WERI-Rb-1 (cell line): ENCODE measurements at places on chromosomes 4 and X.

- DNase-seq: no peak
Observed at GRCh38 chr4:19259920-19260319, 991.8 kb upstream of the SLIT2 start.

GRCh38 chrX:20244931-20245330, 21.8 kb downstream of the RPS6KA3 start:
- DNase-seq: no peak

- DNase-seq: no peak
Observed at GRCh38 chr4:152064753-152065152, 303.9 kb upstream of the GATB start.

DNA sequence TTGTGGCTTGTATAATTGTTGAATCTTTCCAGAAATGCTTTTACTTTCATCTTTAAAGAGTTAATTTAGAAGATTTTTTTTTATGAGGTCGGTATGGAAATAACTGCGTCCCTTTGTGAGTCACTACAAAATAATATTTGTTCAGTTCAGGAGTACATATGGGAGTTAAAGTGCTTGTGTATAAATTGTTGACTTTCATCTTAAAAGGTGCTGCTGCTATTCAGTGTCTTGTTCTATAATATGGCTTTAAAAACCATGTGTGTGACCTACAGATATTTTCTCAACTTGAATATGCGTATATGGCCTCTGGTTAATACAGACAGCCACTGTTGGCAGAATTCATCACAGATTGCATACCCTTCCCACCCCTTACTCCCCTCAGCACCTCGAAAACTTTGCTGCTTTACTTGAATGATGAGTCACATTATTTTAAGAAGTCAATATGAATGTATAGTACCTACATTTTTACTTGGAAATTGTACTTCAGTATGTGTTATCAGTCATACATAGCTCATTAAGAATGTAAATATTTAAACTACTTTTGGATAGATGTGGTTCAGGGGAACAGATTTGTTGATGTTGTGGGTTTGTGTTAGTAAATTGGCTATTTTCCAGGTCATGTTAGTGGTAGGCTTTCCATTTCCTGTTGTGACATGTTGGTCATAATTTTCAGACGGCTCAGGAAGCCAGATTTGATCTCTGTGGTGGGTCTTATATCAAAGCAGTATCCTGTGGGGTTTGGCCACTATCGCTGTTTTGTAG, 1.5 kb downstream of the CLCN3 start:
- no peak for DNase-seq

- DNase-seq: no peak
Observed at GRCh38 chr4:71334465-71334882, 4.3 kb upstream of the SLC4A4 start.

GRCh38 chr4:1462768-1463075, 56.5 kb upstream of the NKX1-1 start:
- peak; percentile 6 for DNase-seq

DNA sequence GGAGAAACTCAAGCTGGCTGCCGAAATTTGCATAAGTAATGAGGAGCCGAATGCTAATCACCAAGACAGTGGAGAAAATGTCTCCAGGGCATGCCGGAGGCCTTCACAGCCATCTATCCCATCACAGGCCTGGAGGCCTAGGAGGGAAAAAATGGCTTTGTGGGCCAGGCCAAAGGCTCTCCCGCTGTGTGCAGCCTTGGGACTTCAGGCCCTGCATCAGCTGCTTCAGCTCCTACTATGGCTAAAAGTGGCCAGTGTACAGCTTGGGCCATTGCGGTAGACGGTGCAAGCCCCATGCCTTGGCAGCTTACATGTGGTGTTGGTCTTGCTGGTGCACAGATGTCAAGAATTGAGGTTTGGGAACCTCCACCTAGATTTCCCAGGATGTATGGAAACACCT, 162.6 kb upstream of the FAM47A start:
- no peak for DNase-seq

GRCh38 chr4:55871299-55871800, 17.9 kb downstream of the EXOC1 start:
- no peak for DNase-seq

DNA sequence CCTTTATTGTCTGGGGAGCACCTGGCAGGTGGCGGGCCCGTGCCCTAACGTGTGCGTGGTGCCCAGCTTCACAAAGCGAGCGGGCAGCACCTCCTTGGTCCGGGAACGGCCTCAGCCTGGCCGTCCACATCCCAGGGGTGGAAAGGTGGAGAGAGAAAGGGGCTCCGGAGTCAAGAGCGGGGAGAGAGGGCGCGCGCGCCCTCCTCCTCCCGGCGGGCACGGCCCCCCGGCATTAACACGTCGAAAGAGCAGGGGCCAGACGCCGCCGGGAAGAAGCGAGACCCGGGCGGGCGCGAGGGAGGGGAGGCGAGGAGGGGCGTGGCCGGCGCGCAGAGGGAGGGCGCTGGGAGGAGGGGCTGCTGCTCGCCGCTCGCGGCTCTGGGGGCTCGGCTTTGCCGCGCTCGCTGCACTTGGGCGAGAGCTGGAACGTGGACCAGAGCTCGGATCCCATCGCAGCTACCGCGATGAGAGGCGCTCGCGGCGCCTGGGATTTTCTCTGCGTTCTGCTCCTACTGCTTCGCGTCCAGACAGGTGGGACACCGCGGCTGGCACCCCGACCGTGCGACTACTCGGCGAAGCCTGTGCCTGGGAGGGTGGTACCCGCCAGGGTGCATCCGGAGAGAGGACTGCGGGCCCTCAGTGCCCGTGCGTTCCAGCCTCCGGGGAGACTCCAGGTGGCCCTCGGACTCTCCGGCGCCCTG, at the start of gene KIT:
KIT (plus strand) TSS at position 407 of the 701 bp plus-strand sequence; CDS start at position 465, 58 bp downstream.
- DNase-seq: peak; percentile 38

DNA sequence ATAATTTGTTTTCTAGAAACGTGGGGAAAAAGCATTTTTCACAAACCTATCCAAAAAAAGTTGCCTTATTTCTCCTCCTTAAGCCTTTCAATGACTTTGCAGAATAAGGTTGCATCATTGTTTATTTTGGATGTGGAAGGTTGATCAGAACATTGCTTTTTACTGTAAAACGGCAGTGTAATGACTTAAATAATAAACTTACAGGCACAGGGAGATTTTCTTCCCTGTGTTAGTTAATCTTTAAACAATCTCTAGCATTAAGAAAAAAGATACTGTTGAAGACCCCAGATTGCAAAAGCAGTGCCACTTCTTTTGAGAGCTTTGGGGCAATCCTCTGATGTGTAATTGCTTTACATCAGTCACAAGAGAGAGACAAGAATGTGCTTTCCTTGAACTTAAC, 153.4 kb downstream of the ARX start:
- no peak for DNase-seq

DNA sequence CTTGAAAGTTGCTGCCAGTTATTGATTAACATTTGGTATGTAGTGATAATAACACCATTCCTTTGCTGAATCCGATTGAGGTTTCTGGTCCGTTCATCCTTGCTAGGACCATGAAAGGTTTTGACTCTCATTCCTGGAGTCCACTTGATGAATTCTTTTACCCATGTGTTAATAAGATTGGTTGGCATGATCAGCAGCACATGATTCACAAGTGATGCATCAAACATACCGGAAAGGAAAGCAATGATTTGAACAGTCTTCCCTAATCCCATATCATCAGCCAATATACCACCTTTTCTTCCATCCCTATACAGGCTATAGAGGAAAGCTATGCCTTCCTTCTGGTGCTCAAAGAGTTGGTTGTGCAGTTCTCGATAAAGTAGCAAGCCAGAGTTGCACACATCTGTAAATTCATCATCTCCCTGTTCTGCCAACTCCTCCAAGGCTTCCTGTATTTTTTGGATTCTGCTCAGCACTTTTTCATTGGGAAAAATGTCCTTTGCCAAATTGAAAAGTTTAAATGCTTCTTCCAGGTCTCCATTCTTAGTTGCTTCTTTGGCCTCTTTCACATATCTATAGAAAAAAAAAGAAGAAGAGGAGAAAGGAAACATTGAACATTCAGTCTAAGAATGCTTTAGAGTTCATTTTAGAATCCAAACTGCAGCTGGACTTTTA, 26.7 kb downstream of the PIN4 start:
- no peak for DNase-seq

- peak; percentile 48 for DNase-seq
Observed at GRCh38 chr4:185282968-185283367, 73.6 kb downstream of the SNX25 start.

DNA sequence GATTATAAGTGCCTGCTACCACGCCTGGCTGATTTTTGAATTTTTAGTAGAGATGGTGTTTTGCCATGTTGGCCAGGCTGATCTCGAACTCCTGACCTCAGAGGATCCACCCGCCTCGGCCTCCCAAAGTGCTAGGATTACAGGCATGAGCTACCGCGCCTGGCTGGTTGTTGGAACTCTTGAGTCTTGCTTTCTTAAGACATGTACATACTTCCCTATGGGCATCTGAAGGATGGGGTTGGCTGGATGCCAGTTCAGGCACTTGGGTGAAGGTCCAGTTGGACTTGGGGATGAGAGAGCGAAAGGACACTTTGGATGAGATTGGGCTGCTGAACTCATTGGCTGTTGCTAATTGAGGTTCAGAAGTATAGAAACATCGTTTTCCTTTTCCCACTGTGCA, 40.5 kb downstream of the ATG4A start:
- no peak for DNase-seq

DNA sequence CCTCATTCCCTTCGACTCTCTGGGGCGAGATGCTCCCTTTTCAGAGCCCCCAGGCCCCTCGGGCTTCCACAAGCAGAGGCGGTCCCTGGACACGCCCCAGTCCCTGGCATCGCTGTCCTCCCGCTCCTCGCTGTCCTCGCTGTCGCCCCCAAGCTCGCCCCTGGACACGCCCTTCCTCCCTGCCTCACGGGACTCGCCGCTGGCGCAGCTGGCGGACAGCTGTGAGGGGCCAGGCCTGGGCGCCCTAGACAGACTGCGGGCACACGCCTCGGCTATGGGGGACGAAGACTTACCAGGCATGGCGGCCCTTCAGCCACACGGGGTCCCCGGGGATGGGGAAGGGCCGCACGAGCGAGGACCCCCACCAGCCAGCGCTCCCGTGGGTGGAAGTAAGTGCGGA, 39.5 kb upstream of the CLCN4 start:
- no peak for DNase-seq

DNA sequence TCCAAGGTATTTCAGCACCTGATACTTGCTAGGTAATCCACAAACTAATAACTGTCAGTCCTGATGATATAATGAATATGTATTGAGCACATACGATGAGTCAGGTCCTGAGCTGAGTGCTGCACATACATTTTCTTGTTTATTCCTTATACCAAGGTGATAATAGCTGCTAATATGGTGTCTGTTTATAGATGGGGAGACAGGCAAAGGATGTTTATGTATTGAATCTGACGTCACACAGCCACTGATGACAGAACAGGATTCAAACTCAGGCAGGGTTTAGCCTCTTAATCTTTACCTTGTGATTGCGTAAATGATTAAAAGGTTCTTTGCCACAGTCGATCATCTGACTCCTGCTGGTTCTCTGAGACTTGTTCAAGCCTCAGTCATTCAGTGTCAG, 609.9 kb upstream of the CPEB2 start:
- DNase-seq: no peak

GRCh38 chrX:133337250-133337649, 78.0 kb downstream of the GPC4 start:
- no peak for DNase-seq

GRCh38 chr4:48667148-48667547, 112.9 kb downstream of the FRYL start:
- no peak for DNase-seq

DNA sequence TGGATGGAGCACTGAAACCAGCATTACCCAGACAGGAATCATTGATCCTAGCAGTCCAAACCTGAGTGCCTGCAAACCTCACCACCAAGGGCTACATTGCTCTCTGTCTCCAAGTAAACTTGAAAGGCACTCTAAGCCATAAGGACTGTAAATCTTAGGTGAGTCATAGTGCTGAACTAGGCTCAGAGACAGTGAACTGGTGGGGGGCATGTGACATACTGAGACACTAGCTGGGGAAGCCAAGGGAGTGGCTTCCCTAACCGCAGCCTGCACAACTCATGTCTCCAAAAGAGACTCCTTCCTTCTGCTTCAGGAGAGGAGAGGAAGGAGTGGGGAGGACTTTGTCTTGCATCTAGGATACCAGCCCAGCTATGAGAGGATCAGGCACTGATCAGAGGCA, 235.5 kb upstream of the ACTRT1 start:
- no peak for DNase-seq

DNA sequence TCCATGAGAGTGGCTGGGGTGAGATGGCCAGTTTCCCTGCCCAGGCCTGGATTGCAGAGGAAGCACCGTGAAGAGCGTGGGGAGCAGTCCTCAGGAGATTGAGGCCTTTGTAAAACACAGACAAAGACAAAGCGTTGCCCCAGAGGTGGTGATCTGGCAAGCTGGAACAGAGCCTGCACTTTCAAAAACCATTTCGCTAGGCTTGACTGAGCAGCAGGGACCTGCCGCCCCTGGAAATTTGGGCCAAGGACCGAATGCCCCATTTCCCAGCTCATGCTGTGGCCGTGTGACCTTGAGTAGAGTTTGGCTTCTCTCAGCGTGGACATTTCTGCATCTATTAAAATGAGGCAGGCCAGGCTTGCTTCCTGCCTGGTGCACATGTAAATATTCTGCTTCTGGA, 381.4 kb downstream of the BCOR start:
- no peak for DNase-seq

- no peak for DNase-seq
Observed at GRCh38 chrX:95325185-95325584, 1359.5 kb upstream of the DIAPH2 start.

GRCh38 chrX:48715072-48715471, 18.5 kb downstream of the SUV39H1 start:
- no peak for DNase-seq

DNA sequence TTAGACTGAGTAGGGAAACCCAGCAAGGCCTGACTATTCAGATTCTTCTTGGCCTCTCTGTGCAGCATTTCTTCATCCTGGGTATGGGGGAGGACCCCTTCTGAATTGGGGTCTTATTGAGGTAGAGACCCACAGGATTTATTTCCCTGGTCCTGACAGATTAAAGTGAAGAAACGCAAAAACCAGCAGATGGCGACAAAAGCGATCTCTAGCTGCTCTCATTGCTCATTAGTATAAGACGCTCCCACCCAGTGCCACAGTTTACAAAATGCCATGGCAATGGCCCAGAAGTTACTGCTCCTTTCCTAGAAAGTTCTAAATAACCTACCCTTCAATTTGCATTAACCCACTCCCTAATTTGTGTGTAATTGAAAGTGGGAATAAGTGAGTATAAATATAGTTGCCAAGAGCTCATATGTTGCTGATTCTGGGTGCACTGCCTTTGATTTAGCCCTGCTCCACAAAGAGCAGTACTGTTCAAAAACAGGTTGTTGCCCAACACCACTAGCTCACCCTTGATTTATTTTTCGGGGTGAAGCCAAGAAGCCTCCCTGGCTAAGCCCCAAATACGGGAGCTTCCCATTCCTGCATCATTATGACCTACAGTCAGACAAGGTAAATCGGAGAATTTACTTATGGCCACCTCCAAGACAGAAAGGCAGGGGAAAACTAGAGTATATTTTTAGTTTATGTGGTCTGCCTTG, 3.7 kb upstream of the BEX4 start:
- DNase-seq: peak; percentile 35

DNA sequence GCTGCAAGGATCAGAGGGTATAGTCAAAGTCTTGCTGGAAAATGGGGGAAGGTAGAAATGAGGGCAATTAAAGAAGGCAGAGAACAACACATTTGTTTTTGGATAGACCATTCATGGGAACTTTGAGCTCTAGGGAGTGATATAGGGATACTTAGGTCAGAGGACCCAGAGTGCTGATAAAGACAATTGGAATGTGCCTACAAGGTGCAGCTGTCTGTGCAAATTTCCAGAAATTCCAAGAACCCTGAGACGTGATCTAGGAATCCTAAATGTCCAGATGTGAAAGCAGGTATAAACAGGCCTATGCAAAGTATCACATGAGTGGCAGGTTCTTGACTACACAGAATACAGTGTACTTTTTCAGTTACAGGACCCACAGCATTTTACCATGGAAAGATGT, 24.2 kb downstream of the FNIP2 start:
- no peak for DNase-seq
